NCI-H526 treated with DMSO at 0.1 percent for 48 hours (cell line): ENCODE measurements at places on chromosomes 3 and 15.
A peak's percentile ranks its signal among the peaks of the same experiment; 100 is the strongest.

DNA sequence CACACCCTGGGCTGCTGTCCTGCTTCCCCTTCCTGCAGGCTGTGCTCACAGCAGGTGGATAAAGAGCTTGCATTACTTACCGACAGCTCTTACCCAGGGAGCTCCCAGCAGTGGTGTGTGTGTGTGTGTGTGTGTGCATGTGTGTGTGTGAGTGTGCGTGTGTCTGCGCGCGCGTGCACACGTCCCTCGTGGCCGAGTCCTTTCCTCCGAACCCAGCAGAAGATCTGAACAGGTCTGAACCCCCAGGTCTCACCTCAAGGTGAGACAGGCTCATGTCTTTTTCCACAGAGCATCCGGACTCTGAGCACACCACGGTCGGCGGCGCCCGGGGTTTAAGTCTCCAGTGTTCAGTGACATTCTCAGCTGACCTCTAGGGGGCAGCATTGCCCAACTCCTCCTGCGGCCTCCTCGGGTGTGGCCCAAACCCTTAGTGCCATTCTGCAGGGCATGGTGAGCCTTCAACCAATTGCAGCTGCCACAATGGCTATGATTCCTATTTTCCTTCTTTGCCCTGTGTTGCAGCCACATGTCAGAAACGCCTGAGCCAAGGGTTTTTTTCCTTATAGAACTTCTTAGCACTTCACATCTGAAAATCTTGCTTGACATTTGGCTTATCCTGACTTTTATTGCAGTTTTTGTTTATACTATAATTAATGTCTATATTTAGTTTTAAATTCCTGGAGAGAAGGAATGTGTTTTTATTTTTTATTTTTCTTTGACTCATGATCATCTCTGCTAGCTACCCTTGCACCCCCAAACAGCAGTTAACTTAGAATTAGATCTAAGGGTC is 64.1 kb upstream of the KLHL25 start:
- peak; percentile 62 for DNase-seq

GRCh38 chr3:170355738-170356595 is 1.5 kb upstream of the SKIL start:
- DNase-seq: peak; percentile 59

DNA sequence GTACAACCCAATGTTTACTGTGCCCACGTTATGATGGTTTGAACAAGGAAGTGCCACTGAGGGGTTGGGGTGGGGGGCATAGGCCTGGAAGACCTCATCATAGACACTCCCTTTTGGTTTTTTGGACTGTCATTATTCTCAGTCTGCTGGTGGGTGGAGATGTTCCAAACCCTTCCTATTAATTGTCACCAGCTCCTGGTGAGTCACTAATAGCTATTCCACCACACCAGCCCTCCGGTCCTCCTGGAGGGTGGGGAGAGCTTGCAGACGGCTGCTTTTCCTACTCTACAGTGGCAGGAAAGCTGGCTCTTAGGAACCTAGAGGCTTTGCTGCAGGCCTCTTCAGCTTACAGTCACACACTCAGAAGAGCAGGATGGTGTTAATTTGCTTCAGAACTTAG is 9.0 kb upstream of the COPG1 start:
- no peak for DNase-seq

DNA sequence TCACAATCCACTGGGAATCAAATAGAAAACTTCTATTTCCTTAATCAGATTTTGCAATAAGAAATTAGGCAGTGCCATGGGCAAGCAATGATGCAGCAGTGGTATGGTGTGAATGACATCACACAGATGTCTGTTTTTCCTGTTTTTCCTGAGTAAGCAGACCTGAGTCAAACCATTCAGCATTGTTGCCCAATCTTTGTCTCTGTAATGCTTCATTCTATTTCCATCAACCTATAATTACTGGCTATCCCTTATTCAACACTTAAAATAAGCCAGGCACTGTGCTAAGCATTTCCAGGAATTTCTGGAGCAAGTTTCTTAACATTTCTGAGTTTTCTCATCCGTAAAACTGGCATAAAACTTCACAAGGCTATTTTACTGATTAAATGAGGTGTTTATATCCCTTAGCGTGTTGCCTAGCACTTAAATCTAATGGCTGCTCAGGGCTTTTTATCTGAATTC is 11.3 kb upstream of the OXSR1 start:
- no peak for DNase-seq

GRCh38 chr3:134682196-134682880 is 31.5 kb upstream of the KY start:
- no peak for DNase-seq

- no peak for DNase-seq
These were observed 178.8 kb downstream of the CHST2 start for GRCh38 chr3:143298380-143298779.

DNA sequence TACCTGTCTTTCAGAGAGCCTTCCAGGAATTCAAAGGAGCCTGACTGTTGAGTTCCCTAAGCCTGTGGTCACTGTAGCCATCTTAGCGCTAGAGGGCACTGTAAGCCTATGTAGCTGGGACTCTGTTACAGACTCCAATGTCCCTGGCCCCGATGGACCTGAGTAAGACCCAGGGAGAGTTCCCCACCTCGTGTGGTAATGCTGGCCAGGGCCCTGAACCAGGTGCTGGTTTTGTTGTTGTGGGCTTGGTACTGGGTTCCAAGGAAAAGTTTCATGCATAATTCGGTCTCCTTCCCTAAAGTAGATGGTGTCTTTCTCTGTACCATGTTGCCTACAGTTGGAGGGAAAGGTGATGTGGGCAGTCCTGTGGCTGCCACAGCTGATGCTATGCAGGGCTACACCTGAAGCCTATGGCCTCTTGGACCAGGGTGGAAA is 32.4 kb downstream of the CDAN1 start:
- DNase-seq: peak; percentile 44

- DNase-seq: no peak
These were observed 4.1 kb upstream of the FANCD2 start for GRCh38 chr3:10021856-10022775.

GRCh38 chr15:33160581-33161165 is 33.8 kb downstream of the FMN1 start:
- DNase-seq: no peak

- DNase-seq: no peak
These were observed 96.4 kb upstream of the NANOGP8 start for GRCh38 chr15:35181538-35181937.

- no peak for DNase-seq
These were observed 326.2 kb downstream of the TUSC7 start for GRCh38 chr3:117035745-117036144.

DNA sequence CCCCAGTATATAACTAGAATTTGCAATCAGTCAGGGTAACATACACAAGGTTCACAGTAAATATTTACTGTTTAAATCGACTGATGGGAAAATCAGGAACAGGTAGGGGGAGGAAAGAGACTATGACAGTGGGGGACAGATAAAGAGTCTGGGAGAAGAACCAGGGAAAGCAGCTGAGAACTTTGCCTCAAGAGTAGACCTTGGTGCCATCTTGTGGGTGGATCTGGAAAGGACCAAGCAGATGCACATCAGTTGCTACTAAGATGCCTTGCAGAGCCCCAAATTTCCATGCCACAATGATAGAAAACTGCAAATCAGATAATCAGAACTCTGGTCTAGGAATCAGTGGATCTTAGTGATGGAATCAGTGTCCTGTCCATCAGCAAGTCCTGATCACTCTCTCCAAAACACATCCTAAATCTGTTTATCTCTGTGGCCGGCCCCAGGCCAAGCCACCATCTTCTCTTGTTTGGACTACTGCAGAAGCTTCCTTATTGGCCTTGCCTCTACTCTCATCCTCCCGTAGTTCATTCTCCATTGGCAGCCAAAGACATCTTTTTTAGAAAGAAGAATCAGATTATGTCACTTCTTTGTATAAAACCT is 62.7 kb downstream of the PDE8A start:
- DNase-seq: peak; percentile 11

- DNase-seq: no peak
These were observed 241.7 kb upstream of the ICE2 start for GRCh38 chr15:60720493-60721256.

GRCh38 chr15:91508633-91509032 is 344.9 kb upstream of the SLCO3A1 start:
- DNase-seq: no peak

- no peak for DNase-seq
These were observed 61.8 kb downstream of the FAIM start for GRCh38 chr3:138670407-138670806.

DNA sequence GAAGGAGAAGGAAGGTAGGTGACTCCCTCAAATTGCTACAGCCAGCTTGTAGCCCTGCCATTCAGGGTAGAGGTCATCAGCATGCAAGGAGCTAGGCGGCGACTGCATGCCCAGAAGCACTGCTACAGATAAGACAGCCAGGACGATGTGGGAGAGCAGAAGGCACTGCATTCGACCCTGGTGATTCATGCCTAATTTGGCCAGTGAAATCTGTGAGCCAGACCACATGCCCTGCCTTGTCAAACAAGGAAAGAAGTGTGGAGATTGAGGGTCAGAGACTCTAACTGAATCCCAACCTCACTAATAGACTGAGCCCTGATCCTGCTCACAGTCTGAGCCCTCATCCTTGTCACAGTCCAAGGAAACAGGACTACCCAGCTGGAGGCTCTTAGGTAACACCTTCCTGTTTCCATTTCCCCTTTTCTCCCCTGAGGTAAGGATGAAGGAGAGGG is 86.6 kb downstream of the LINGO1 start:
- DNase-seq: no peak

DNA sequence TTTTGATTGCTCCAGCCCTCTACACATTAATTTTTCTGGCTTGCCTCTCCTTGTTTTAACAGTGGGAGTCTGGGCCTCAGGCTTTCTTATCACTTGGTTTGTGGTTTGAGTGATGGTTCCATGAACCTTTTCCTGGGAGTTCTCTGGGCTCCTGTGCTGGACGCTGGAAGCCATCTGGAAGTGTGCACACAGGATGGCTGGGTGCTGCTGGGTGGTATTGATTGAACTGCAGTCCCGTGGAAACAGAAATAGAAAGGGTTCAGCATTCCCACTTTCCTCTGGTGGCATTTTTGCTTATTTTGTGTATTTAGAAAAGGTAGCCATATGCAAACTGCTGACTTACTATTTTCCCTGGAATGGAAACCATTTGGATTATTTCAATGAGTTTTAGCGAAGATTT is 25.6 kb downstream of the MITF start:
- no peak for DNase-seq

DNA sequence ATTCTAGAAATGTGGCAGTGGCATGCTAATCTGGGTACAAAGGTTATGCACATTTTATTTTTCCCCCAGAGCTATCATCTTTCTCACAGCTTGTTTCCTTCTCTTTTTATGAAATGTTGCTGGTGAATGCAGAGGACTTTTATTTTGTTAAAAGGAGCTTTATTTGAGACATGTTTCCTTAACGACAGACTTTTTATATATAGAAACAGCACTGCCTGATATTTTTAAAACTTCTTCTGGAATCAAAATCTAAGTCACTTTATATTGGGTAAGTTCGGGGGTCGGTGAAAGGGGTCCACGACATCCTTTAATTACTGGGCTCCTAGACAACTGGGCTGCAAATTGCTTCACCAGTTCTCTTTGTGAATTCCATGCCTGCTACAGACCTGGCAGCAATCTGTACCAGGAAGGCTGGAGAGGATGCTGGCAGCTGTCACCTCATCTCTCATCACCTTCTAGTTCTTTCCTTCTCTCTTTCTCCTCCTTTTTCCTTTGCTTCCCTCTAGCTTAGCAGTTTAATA is 464.7 kb downstream of the PDCD6IP start:
- peak; percentile 18 for DNase-seq

GRCh38 chr15:99014803-99015697 is 7.5 kb upstream of the PGPEP1L start:
- DNase-seq: peak; percentile 59

DNA sequence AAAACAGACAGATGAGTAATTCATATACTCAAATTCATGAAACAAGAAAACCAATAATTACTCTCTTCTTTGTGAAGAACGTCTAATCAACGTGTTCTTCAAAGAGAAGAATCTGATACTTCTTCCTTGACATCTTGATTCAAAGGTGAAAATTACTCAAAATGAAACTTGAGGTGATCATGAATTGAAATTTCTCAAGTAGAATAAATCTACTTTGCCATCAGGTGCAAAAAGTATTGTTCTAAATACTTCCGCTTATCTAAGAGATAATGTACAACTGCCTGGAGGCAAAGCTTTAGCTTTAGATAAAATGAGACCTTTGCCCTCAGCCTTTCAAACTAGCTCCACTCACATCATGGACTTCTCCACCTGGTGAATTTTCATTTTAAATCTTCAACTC is 13.9 kb upstream of the XXYLT1 start:
- DNase-seq: no peak

GRCh38 chr15:64288577-64288976 is 67.4 kb downstream of the CSNK1G1 start:
- no peak for DNase-seq

DNA sequence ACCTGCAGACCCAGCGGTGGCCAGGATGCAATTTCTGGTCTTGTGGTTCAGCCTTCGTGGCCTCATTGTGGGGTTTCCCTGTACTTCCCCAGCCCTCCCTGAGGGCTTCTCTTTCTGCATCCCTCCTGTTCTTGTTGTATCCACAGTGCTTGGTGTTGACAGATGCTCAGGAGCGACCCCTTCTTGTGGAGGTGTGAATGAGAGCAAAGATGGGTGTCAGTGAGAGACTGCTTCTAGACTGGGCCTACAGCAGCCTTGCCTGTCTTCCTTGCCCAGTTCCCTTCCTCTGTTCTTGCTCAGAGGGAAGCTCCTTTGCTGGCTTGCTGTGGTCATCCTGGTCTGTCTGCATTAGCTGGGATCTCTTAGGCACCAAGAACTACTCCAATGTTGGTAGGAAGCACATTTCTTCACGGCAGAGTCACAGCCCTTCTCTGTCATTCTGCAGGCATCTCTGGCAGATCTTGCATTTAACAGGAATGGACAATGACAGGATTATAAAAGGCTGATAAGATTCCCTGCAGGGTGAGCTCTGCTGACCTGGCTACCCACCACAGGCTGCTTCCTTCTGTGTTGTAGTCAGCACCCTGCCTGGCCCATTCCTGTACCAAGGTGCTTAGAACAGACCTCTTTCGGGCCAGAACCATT is 317.8 kb upstream of the C2CD4B start:
- peak; percentile 45 for DNase-seq

- no peak for DNase-seq
These were observed 125.0 kb downstream of the ASB7 start for GRCh38 chr15:100727291-100727851.

DNA sequence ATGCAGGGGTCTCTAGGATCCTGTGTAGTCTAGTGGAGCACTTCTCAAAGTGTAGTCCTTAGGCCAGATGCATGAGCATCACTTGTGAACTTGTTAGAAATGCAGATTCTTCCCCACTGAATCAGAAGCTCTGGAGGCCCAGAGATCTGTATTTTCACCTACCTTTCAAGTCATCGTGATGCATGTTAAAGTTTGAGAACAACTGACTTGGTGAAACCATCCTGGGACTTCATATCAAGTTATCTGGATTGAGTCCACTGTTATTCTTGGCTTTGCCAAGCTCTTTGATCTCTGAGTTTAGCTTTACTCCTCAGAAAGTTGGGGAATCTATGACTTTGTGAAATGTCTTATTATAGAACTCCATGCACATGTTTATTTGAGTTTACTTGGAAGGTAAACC is 78.5 kb downstream of the ARNT2 start:
- DNase-seq: no peak
